ENCODE measurements at places on chromosomes 4 and X. TPM values are rescaled to one million over a fixed set of nuclear protein-coding genes. Genes with fewer than 3 reads are reported as not detected.
A peak's percentile ranks its signal among the peaks of the same experiment; 100 is the strongest.

CCSER1 gene
- 1.7 TPM for total RNA-seq

BEX4 gene
- total RNA-seq: 38.9 TPM

CSAG1 gene
- not detected for total RNA-seq

ADGRG4 gene
- not detected for total RNA-seq

GAGE2A gene
- not detected for total RNA-seq

HTR2C gene
- total RNA-seq: not detected

DCAF8L2 gene
- total RNA-seq: not detected

SLC39A8 gene
- 25.7 TPM for total RNA-seq

FAM236D gene
- total RNA-seq: not detected

DNA sequence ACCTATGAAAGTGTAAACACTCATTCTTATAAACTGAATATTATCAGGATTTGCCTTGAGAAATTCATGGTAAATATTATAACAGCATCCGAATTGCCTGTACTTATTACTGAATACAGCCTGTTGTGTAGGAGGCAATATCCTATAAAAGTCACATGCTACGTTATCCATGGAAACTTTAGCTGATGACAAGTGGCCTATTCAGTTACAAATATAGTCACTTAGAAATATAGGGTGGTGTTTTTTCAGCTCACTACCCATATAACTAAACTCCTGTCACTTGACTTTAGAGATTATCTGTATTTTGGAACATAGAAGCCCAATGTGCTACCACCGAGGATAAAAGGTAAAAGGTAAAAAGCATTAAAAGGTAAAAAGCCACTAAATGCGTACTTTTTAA is 493.4 kb downstream of the INPP4B start:
- peak overlapping the region; percentile 57 for H3K27ac ChIP-seq
- H3K36me3 ChIP-seq: no peaks in the 10 kb centered on the region
- no peaks in the 10 kb centered on the region for H3K27me3 ChIP-seq
- H3K4me3 ChIP-seq: peak overlapping the region; percentile 1
- no peak for DNase-seq

DNA sequence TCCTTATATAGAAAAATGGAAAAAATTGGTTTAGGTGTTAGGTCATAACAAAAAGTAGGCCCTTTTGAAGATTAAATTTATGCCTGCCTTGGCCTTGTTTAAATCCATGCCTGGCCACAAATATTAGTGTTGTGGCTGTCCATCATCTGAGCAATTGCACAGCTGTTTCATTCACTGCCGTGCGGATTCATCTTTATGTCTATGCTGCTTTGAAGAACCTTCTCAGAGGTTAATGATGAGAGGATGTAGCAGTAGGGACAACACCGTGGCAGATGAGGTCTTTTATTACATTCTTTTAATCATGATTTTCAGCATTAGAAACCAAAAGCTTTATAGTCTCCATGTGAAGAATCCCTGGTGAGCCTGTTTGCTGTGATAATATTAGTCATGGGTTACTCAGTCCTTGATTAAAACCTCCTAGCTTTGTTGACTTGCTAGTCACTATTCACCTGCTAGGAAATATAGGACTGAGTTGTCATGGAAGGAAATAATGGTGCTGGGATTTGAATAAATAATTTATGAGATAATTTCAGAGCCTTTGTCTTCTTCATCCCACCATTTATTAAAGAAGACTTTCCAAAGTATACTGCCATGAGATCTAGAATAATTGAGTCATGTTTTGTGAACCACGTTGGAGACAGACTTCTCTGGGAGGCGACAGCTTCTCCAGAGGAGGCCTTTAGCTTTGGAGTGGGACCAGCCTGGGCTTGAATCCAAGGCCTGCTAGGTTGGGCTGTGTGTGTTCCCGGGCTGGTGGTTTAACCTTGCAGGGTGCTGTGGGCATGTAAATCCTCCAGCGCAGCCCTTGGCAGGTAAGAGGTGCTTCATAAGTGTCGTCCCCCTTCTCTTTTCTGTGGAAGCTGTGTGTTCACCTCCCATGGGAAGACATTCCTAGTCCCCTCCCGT is 53.5 kb downstream of the PTTG2 start:
- no peak for DNase-seq
- no peaks in the 10 kb centered on the region for H3K4me1 ChIP-seq
- no peaks in the 10 kb centered on the region for H3K27me3 ChIP-seq
- H3K36me3 ChIP-seq: no peaks in the 10 kb centered on the region

- DNase-seq: no peak
- H3K36me3 ChIP-seq: peaks cover 28% of the 10 kb centered on the region
- H3K4me3 ChIP-seq: no peak overlapping the region
- H3K27ac ChIP-seq: no peak overlapping the region
- H3K27me3 ChIP-seq: no peaks in the 10 kb centered on the region
- no peaks in the 10 kb centered on the region for H3K4me1 ChIP-seq
These were observed 62.5 kb upstream of the MCUB start for GRCh38 chr4:109497511-109497910.

GRCh38 chr4:33063241-33063640 is 2343.1 kb downstream of the PCDH7 start:
- DNase-seq: no peak
- H3K27ac ChIP-seq: no peak overlapping the region
- H3K27me3 ChIP-seq: no peaks in the 10 kb centered on the region
- no peak overlapping the region for H3K4me3 ChIP-seq
- H3K4me1 ChIP-seq: no peaks in the 10 kb centered on the region

GRCh38 chr4:23945451-23946017 is 55.7 kb upstream of the PPARGC1A start:
- no peaks in the 10 kb centered on the region for H3K4me1 ChIP-seq
- H3K27me3 ChIP-seq: no peaks in the 10 kb centered on the region
- H3K27ac ChIP-seq: no peak overlapping the region

DNA sequence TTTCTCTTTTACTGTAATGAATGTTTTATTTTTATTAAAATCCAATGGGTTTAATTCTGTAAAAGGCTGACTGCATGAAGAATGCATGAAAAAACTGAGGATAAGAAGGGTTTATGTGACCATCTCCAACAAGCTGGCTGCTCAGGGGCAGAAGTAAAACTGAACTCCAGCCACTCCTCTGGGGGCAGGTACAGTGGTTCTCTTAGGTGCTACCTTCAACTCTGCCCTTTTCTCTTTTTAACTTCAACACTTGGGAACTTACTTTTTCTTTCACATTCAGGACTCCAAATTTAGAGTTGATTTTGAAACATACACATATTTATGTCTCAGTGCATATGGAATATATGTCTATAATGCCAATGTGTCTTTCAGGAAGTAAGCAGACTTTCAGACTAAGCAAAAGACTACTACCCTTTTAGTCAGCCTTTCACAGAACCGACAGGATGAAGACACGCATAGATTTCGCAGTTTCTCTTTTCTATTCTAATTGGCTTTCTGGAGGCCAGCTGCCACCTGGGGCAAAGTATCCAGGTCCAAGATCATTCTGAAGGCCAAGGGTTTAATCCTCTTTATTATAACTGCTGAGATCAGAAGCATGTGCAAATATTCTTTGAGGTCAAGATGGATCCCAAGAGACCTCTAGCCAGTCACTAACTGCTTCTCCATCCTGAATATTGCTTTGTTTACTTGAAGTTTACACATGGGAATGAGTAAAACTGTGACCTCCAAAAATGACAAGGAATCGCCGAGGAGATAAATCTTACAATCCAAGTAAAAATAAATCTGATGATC is 30.7 kb downstream of the HS3ST1 start:
- DNase-seq: no peak
- H3K4me3 ChIP-seq: no peak overlapping the region
- H3K4me1 ChIP-seq: no peaks in the 10 kb centered on the region
- H3K27me3 ChIP-seq: no peaks in the 10 kb centered on the region

DNA sequence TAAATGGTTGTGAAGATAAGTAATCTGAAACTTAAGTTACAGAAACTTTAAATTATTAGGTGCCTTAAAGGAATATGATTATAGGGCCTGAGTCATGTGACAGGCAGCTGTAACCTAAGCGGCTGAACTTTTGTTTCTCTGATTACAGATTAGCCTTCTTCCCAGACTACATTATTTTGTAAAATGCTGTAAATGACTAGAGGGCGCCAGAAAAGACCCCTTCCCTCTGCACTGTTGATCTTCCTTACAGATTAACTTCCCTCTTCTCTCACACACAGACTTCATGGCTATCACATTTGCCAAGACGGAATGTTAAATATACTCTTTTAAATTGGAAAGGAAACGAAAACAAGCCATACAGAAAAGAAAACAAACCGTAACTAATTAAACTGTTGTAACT is 96.6 kb downstream of the EVC2 start:
- no peak overlapping the region for H3K27ac ChIP-seq
- H3K4me3 ChIP-seq: no peak overlapping the region
- DNase-seq: no peak

DNA sequence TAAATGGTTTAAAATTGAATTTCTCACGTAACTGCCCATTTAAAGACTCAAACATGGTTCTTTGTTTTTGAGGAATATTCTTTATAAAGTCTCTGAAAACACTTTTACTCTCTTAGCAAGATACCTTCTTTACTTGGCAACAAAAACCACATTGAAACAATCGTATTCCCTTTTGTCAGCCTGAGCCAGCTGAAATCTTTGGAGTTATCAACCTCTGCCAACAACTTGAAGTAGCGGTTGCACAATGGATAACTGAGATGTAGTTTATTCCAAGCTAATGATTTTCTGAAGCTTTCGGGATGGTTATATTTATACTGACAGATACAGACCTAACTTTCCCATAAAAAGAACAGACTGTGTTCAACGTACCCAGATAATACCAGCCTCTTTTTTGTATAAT is 561.3 kb downstream of the IL1RAPL1 start:
- no peak for DNase-seq
- no peaks in the 10 kb centered on the region for H3K36me3 ChIP-seq
- no peak overlapping the region for H3K4me3 ChIP-seq
- no peaks in the 10 kb centered on the region for H3K4me1 ChIP-seq

DNA sequence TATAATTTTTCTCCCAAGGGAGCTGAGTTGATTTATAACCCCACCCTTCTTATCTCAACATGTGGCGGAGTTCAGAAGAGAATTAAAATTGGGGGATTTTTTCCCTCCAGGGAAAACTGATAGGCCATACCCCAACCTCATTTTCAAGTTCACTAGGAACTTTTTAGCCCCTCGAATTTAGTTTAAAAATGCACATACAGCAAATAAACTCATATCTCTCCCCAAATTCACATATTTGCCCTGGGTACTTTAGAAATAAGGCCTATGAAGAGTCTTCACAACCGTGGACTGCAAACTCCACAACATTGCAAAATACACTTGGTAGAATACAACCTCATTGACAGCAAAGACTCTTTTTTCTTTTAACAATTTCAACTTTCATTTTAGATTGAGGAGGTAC is 206.7 kb upstream of the LEF1 start:
- H3K27me3 ChIP-seq: no peaks in the 10 kb centered on the region
- peaks cover 25% of the 10 kb centered on the region for H3K4me1 ChIP-seq
- H3K36me3 ChIP-seq: no peaks in the 10 kb centered on the region
- H3K4me3 ChIP-seq: no peak overlapping the region
- no peak overlapping the region for H3K27ac ChIP-seq

DNA sequence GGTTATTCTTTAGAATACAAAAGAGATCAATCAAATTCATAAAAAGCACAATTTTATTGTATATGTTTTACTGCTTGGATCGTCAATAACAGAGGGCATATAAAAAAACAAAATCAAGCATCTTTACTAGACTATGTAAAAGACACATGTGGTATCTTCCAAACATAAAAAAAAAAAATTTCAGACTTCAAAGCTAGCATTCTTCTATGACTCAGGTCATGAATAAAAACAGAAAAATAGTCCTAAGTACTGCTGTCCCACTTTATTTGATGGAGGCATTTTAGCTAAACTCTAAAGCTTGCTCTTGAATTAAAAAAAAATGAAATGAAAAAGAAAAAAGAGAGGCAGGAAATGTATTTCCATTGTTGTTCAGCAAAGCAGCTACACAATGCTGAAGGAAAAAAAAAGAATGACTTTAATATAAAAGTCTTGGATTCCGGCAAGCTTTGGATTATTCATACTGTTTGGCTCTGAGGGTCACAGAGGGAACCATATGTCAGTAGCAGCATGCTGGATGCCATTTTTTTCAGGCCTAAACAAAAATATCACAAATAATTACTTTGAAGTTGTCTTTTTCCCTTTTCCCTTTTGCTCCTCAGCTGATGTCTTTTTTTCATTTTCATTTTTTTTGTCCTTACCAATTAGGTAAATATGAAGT is 249.1 kb upstream of the DIAPH2 start:
- H3K36me3 ChIP-seq: no peaks in the 10 kb centered on the region
- no peak for DNase-seq
- H3K27ac ChIP-seq: no peak overlapping the region
- H3K4me3 ChIP-seq: no peak overlapping the region
- H3K27me3 ChIP-seq: no peaks in the 10 kb centered on the region
- H3K4me1 ChIP-seq: no peaks in the 10 kb centered on the region

GRCh38 chr4:168682898-168683500 is 186.1 kb downstream of the PALLD start:
- H3K27me3 ChIP-seq: no peaks in the 10 kb centered on the region
- no peaks in the 10 kb centered on the region for H3K4me1 ChIP-seq
- H3K36me3 ChIP-seq: no peaks in the 10 kb centered on the region
- H3K27ac ChIP-seq: no peak overlapping the region
- DNase-seq: no peak
- no peak overlapping the region for H3K4me3 ChIP-seq

GRCh38 chr4:5822619-5823018 is 70.3 kb downstream of the CRMP1 start:
- no peaks in the 10 kb centered on the region for H3K27me3 ChIP-seq
- H3K4me3 ChIP-seq: no peak overlapping the region
- no peaks in the 10 kb centered on the region for H3K4me1 ChIP-seq
- no peak for DNase-seq

- peaks cover 19% of the 10 kb centered on the region for H3K4me1 ChIP-seq
- no peak for DNase-seq
- H3K4me3 ChIP-seq: no peak overlapping the region
- no peak overlapping the region for H3K27ac ChIP-seq
These were observed 51.1 kb downstream of the TMEM156 start for GRCh38 chr4:38980903-38981676.

DNA sequence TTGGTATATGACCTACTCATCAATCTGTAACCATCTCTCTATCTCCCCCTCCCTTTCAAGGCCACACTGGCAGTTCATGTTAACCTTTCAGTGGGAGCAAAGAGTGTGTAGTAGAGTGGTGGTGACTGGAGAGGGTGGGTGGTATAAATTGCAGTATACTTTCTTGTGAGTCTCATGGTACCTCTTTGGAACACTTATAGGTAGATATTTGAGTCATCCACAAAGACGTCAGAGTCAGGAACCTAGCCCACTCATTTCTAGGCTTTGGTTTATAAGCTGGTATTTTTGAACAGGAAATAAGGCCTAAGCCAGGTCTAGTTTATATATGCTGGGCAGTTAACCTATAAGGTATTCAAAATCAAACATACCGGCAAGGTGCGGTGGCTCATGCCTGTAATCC is 36.3 kb downstream of the RLIM start:
- no peaks in the 10 kb centered on the region for H3K27me3 ChIP-seq
- H3K36me3 ChIP-seq: no peaks in the 10 kb centered on the region
- no peak for DNase-seq
- no peak overlapping the region for H3K27ac ChIP-seq
- no peaks in the 10 kb centered on the region for H3K4me1 ChIP-seq

GRCh38 chrX:66002824-66003680 is 36.8 kb downstream of the VSIG4 start:
- H3K27me3 ChIP-seq: no peaks in the 10 kb centered on the region
- H3K4me3 ChIP-seq: no peak overlapping the region
- peaks cover 73% of the 10 kb centered on the region for H3K4me1 ChIP-seq

GRCh38 chr4:20615486-20616260 is 84.6 kb upstream of the PACRGL start:
- no peaks in the 10 kb centered on the region for H3K36me3 ChIP-seq
- no peak overlapping the region for H3K4me3 ChIP-seq
- no peaks in the 10 kb centered on the region for H3K4me1 ChIP-seq
- no peak for DNase-seq
- no peaks in the 10 kb centered on the region for H3K27me3 ChIP-seq
- H3K27ac ChIP-seq: no peak overlapping the region
